Putamen (tissue), 1 donor: ENCODE measurements at places on chromosomes 3 and 15.

DNA sequence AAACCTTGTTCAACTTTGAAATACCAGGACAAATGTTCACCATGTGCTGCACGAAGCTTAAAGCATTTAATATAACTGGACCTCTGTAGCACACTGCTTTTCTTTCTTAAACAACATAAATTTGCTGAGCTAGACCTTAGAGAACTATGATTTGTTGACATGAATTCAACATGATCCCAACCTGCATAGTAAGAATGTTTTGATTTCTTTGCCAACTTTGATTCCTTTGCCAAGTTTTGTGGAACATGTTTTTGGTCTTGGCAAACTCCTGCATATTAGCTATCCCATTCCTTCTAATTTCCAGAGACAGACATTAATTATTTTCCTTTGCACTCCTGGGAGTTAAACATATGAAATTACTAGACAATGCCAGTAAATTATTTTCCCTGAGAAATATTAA lies 197.2 kb upstream of the RBMS3 start:
- DNase-seq: no peak

GRCh38 chr3:22471557-22471956 lies 720.5 kb upstream of the ZNF385D start:
- DNase-seq: no peak

DNA sequence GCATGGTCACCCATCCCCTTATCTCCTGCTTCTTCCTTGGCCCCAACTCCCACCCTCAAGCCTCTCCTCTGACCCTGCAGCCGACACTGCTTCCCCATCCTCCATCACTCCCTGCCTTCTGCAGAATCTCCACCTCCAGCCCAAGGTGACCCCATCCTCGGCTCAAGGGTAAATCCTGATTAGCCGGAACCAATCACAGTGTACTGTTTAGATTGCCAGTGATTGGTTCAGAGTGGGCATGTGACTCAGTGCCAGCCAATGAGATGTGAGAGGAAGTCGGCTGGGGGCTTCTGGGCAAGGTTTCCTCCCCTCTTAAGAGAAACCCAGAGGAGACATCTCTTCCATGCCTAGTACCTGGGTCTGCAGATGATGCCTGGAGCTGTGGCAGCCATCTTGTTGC lies 10.3 kb downstream of the CACNA2D2 start:
- no peak for DNase-seq

DNA sequence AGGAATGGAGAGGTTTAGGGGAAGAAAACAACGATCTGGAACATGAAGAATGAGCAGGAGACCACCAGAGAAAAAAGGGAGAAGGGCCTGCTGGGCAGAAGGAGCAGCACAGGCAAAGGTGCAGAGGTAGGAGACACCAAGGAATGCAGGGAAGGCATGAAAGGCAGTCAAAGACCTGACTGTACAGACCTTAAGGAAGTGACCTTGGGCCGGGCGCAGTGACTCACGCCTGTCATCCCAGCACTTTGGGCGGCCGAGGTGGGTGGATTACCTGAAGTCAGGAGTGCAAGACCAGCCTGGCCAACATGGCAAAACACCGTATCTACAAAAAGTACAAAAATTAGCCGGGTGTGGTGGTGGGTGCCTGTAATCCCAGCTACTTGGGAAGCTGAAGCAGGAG lies 157.7 kb upstream of the ATP10A start:
- DNase-seq: no peak

- DNase-seq: no peak
These were observed 7.0 kb downstream of the ARIH1 start for GRCh38 chr15:72481015-72481659.

DNA sequence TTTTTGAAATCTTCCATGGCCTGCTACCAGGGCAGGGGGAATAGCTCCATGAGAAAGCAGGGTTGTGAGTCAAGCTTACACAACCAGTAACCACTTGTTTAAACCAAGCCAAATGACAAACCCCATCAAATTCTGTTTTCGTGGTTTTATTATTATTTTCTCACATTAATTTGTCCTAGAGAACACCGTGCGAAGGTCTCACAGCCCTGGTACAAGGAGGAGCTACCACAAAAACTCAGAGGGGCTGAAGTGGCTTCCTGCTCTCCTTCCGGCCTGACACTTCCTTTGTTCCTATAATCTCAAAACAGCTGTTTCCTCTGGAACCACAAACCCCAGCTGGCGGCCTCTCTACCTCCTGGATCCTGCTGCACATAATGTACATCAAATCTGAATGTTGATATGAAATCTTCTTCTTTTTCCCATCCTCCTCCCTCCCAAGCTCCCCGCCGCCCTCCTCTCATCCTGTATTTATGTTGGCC lies 375.9 kb downstream of the MCTP2 start:
- DNase-seq: peak; percentile 15
